Activated T-helper 1 cell treated with anti-CD3 and anti-CD28 coated beads, Interleukin-12 subunit alpha, Interleukin-12 subunit beta, Interleukin-2, Interleukin-4 antibody, amounts not matched to agents 30 ng/mL and 10 ng/mL and 1 ng/mL, durations not matched to agents 14 hours and 24 hours and 36 hours (primary cell): ENCODE measurements at places on chromosomes 2 and 18. TPM values are rescaled to one million over a fixed set of nuclear protein-coding genes. Genes with fewer than 3 reads are reported as not detected.

APCDD1 gene
- not detected in 2 replicates for total RNA-seq

MTCL1 gene
- 0.20 and 0.80 TPM in 2 replicates for total RNA-seq

UGT1A10 gene
- not detected in 2 replicates for total RNA-seq

ALPP gene
- total RNA-seq = not detected in 2 replicates

GPR39 gene
- total RNA-seq = not detected in 2 replicates

- H3K36me3 ChIP-seq = no peaks in the 10 kb centered on the region
- DNase-seq = no peak
- no peaks in the 10 kb centered on the region for H3K4me1 ChIP-seq
- H3K4me3 ChIP-seq = no peak overlapping the region
- peaks cover 27% of the 10 kb centered on the region for H3K27me3 ChIP-seq
These were observed 298.0 kb downstream of the TRIB2 start for GRCh38 chr2:13014783-13015182.

DNA sequence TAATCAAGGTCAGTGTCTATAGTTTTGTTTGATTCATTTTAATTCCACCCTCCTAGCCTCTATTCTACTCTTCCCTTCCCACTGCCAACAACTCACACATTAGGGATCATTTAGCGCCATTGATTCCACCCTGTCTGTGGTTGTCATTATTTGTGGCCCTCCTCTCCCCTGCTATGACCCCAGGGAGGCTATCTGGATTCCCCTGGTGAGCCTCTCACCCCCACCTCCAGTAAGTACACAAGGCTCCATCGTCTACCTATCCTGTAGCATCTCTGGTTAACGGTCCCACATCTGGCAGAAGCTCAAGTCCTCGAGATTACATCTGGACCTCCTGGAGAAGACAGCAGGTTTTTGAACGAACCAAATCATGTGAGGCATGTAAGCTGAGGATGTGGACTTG lies 27.4 kb downstream of the UPP2 start:
- H3K4me3 ChIP-seq = no peak overlapping the region
- H3K27me3 ChIP-seq = peaks cover 5% of the 10 kb centered on the region
- H3K27ac ChIP-seq = no peak overlapping the region
- H3K36me3 ChIP-seq = no peaks in the 10 kb centered on the region
- no peak for DNase-seq
- H3K4me1 ChIP-seq = no peaks in the 10 kb centered on the region

GRCh38 chr2:233400341-233400740 lies 46.0 kb downstream of the DGKD start:
- H3K36me3 ChIP-seq = peaks cover 27% of the 10 kb centered on the region
- no peak for DNase-seq
- peaks cover 56% of the 10 kb centered on the region for H3K4me1 ChIP-seq
- H3K4me3 ChIP-seq = peak overlapping the region; percentile 26
- no peaks in the 10 kb centered on the region for H3K27me3 ChIP-seq

DNA sequence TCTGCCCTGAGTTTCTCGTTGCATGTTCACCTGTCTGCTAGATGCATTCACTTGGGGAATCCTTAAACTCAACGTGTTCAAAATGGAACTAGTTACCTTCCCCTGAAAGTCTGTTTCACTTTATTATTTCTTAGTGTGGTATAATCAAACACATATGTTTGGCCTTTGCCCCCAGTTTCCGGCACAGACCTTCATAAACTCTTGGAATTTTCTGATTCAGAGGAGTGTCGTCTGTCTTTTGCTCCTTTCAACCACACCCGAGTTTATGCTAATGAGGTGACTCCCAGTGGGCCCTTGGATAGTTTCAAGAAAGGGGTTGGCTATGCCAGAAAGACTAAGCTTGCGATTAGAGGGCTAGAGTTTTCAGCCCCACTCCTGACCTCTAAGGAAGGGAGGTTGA lies 198.9 kb downstream of the CDCA7 start:
- no peaks in the 10 kb centered on the region for H3K4me1 ChIP-seq
- no peak overlapping the region for H3K4me3 ChIP-seq
- H3K36me3 ChIP-seq = no peaks in the 10 kb centered on the region
- peaks cover 10% of the 10 kb centered on the region for H3K27me3 ChIP-seq
- DNase-seq = no peak

DNA sequence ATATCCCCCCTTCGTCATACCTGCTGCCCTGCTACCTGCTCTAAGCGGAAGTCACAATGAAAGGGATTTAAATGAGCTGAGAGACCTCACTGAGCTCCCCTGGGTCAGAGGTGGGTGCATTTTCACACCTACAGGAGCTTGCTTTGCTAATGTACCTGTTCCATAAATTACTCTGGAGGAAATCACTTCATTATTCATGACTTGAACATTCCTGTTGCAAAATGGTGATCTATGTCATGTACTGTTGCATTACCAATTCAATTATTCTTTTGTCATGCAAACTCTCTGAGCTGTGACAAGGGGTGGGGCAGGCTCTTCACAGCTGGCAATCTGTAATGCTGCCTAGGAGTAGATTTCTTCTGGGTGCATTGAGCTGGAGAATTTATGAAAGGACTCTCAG lies 761.3 kb downstream of the TSN start:
- H3K4me3 ChIP-seq = no peak overlapping the region
- H3K27me3 ChIP-seq = no peaks in the 10 kb centered on the region
- H3K4me1 ChIP-seq = no peaks in the 10 kb centered on the region
- H3K36me3 ChIP-seq = no peaks in the 10 kb centered on the region
- H3K27ac ChIP-seq = no peak overlapping the region

DNA sequence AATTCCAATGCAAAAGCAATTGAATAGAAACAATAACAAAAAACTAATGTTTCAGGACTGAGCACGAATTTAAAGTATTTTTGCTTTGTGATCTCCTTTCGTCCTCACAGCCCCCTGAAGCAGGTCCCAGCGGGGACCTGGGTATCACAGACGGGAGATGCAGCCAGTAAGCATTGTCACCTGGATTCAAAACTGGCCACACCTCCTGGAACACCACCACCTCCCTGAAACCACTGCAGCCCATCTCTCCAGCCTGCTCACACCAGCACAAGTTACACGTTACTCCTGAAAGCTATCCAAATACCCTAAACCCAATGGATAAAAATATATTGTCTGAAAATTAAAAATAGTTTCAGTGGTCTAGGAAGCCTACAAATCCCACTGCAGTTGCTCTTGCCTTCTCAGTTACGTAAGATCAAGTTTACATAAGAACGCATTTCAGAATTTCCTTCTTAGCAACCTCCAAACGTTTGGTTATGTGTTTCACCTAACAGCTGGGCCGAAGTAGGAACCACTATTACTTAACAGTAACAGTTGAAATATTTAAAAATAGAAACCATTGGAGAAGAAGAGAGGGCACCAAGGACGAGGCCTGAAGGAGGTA lies 178.0 kb downstream of the HDAC4 start:
- H3K4me3 ChIP-seq = no peak overlapping the region
- H3K36me3 ChIP-seq = peaks cover 10% of the 10 kb centered on the region

GRCh38 chr18:79787865-79788733 lies 9.6 kb upstream of the KCNG2 start:
- H3K27me3 ChIP-seq = peaks cover 41% of the 10 kb centered on the region
- peaks cover 13% of the 10 kb centered on the region for H3K4me1 ChIP-seq
- DNase-seq = no peak
- no peak overlapping the region for H3K27ac ChIP-seq
- H3K4me3 ChIP-seq = no peak overlapping the region

DNA sequence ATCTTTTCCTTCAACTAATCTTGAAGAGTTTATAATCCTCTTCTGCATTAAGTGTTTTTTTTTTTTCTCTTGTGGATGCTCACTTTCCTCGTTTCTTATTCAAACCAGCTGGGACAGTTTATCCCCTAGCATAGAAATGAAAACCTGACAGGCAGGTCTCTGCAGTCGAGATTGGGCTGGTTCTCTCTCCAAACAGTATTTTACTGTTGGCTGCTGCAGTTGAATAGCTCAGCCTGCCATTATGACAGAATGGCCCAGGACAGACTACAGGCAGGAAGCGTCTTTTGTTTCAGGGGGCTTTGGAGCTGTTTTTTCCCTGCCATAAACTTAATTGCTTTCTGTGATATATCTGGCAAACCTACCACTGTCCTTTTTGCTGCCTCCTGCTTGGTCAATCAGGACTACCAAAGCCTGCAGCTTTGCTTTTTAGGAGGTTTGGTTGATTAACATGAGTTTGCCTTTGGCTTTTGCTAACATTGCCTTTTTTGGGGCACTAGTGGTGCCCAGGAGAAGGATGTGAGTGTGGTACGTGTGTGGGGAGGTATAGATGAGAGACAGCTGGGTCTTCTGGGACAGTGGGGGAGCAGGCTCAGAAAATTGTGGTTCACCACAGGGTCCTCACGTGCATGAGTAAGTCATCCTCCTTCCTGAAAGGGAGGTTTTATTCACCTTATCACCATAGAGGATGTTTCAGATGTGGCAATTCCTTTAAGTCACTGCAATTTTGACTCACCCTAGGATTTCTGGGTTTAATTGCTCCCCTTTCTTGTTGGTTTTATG lies 128.7 kb downstream of the LYPD6B start:
- no peak overlapping the region for H3K4me3 ChIP-seq
- no peak for DNase-seq
- H3K27ac ChIP-seq = no peak overlapping the region
- no peaks in the 10 kb centered on the region for H3K36me3 ChIP-seq
- peaks cover 9% of the 10 kb centered on the region for H3K27me3 ChIP-seq
